ENCODE measurements at places on chromosomes 6 and 20.

- ATAC-seq = no peak
These were observed 212.6 kb upstream of the EXOC2 start for GRCh38 chr6:905556-905955.

DNA sequence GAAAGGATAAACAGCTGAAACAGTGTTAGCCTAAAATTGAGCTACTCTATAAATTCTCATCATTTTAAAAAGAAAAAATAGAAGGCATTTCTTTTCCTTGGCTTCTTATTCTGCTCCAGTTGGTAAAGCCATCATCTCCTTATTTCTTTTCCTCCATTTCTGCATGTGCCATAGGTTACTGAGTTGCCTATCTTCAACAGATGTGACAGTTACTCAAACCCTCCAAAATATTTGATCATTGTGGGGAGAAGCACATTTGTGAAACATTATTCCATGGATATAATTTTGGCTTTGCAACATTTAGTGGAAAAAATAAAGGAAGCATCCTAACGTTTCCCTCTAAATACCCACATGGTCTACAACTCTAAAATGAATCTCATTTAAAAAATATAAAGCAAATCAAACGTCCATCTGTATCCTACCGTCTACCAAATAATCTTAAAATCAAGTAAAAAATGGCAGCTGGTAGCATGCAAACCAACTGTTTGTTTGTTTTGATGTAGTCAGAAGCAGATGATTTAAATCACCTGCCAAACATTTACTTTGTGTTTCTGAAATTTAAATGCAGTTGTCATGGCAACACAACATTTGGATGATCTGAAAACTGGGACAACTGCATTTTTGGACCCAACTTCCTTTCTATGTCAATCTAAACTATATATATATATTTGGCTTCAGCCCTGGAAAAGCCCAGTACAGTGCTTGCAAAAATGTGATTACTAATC lies 16.8 kb upstream of the SNX9 start:
- ATAC-seq = no peak

- ATAC-seq = no peak
These were observed 10.2 kb upstream of the RNF114 start for GRCh38 chr20:49925901-49926454.

GRCh38 chr6:87628881-87629280 lies 38.9 kb downstream of the ORC3 start:
- ATAC-seq = no peak

- peak; percentile 30 for ATAC-seq
These were observed 3.5 kb downstream of the GNMT start for GRCh38 chr6:42963855-42964605.

DNA sequence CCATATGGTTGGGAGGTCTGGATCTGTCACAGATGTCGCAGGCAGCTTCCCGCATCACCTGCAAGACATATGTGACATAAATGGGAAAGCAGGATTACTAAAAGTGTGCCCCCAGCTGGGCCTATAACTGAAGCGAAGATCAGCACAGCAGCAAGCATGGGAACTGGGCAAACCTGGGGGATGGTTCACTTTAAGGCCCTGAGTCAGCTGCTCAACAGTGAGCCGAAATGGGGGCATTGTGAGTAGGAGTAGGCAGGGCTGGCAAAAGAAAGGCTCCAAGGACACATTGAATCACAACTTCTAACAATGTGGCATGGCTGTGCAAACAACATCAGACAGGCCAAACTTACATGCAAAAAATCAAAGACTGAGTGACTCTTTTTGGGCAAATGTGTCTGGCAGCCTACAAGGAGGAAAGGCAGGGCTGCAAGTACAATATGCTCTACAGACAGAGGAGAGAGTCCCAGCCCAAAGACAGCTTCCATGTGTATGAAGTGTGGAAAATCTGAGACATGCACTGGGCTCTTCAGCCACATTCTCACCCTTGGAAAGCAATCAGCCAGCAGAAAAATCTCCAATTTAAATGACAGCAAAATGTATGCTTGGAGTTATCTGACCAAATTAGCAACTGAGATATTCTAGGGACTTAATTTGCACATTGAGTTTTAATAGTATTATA lies 531.0 kb upstream of the MMS22L start:
- ATAC-seq = no peak

All from activated CD4-positive, CD25-positive, alpha-beta regulatory T cell treated with anti-CD3 and anti-CD28 coated beads, Interleukin-2, amount 50 U/mL, for 24 hours (primary cell).